ENCODE measurements at places on chromosomes 6 and 20.

GRCh38 chr20:17327185-17328148 is 100.6 kb downstream of the PCSK2 start:
- H3K36me3 ChIP-seq = no peaks in the 10 kb centered on the region
- H3K4me1 ChIP-seq = no peaks in the 10 kb centered on the region
- no peak overlapping the region for H3K4me3 ChIP-seq
- H3K27ac ChIP-seq = no peak overlapping the region
- peaks cover 49% of the 10 kb centered on the region for H3K27me3 ChIP-seq

DNA sequence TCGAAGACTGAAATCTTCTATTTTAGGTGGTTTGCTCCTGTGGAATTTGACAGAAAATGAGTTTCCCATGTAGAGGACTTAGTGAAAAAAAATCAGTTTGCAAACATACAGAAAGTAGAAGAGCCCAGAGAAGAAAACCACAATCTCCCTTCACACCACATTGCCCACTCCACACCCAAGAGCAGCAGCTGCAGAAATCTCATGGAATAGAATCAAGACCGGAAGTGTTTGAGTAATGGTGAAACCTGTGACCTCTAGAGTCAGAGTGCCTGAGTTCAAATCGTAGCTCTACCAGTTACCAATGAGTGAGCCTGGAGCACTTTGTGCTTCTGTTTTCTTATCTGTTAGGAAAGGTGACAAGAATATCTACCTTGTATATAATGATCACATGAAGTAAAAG is 4.6 kb downstream of the SIRPG start:
- H3K4me1 ChIP-seq = peaks cover 75% of the 10 kb centered on the region
- DNase-seq = no peak
- no peaks in the 10 kb centered on the region for H3K27me3 ChIP-seq
- peak overlapping the region; percentile 76 for H3K27ac ChIP-seq

DNA sequence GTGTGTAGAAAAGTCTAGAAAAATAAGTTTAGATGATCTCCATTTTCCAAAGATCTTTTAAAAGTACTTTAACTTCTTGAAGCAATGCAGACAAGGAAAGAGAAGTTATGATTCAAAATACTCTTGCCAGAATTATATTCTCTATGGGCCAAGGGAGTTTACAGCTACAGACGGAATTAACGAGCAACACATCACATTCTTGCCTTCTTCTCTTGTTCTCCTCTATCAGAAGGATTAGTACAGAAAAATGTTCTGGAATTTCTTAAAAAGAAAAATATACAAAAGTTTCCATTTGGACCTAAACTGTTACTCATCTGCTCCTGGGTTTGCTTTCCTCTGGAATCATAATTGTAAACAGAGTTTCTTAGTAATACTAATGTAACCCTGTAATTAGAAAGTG is 284.7 kb upstream of the HSF2 start:
- H3K36me3 ChIP-seq = no peaks in the 10 kb centered on the region
- no peak for DNase-seq
- no peaks in the 10 kb centered on the region for H3K27me3 ChIP-seq
- H3K4me3 ChIP-seq = no peak overlapping the region
- no peak overlapping the region for H3K27ac ChIP-seq
- H3K4me1 ChIP-seq = no peaks in the 10 kb centered on the region

DNA sequence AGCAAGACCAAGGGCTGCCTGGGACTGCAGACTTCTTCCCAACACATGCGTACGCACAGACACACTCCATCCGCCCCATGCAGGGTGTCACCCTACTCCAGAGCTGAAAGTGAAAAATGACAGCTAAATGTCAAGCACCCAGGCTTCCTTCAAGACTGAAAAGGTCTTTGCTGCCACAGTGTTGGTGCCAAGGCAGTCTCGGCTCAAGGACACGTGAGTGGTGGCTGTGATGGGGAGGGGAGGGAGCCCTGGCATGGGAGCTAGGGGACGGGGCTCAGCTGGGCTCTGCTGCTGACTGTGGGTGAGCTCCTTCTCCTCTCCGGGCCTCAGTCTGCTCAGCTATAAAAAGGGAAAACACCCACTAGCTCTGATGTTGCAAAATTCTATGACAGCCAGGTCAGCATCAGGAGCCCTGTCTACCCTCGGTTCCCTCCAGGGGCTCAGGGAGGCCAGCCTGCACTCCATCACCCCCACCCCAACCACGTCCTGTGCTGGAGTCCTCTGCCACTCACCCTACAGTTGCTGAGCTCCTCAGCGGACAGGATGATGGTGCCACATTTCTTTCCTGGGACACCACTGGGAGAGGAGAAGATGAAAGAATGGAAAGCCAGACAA is 47.6 kb downstream of the CPNE5 start:
- no peak overlapping the region for H3K4me3 ChIP-seq
- no peaks in the 10 kb centered on the region for H3K36me3 ChIP-seq
- no peak for DNase-seq
- no peak overlapping the region for H3K27ac ChIP-seq
- H3K4me1 ChIP-seq = no peaks in the 10 kb centered on the region

DNA sequence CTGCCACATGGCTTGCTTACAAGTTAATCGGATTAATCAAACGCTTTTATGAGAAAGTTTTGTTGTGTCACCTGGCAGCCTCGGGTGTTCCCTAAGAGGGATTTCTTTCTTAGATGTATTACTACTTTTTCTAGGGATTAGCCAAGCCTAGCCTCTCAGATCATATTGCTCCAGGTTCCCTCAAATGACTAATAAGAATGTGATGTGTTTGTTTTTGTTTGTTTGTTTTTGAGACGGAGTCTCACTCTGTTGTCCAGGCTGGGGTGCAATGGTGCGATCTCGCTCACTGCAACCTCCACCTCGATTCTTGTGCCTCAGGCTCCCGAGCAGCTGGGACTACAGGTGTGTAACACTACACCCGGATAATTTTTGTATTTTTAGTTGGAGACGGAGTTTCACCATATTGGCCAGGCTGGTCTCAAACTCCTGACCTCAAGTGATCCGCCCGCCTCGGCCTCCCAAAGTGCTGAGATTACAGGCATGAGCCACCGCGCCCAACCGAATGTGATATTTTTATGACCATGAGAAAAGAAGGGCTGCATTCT is 977 bp downstream of the HMGN4 start:
- no peak for DNase-seq
- H3K27ac ChIP-seq = peak overlapping the region; percentile 98
- H3K4me1 ChIP-seq = peaks cover 65% of the 10 kb centered on the region
- H3K4me3 ChIP-seq = peak overlapping the region; percentile 95
- peaks cover 50% of the 10 kb centered on the region for H3K36me3 ChIP-seq

DNA sequence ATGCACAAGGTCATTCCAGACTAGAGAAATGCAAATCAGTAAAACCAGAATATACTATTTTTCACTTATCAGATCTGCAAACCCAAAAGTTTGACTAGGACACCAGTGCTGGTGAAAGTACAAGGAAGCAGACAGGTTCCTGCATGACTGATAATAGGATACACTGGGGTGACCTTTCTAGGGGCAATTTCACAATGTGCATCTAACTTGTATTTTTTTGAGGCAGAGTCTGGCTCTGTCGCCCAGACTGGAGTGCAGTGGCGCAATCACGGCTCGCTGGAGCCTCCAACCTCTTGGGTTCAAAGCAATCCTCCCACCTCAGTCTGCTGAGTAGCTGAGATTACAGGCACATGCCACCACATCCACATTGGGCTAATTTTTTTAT is 11.4 kb downstream of the COMMD7 start:
- H3K4me1 ChIP-seq = peaks cover 28% of the 10 kb centered on the region
- H3K4me3 ChIP-seq = no peak overlapping the region
- no peak overlapping the region for H3K27ac ChIP-seq
- H3K27me3 ChIP-seq = no peaks in the 10 kb centered on the region
- DNase-seq = no peak

DNA sequence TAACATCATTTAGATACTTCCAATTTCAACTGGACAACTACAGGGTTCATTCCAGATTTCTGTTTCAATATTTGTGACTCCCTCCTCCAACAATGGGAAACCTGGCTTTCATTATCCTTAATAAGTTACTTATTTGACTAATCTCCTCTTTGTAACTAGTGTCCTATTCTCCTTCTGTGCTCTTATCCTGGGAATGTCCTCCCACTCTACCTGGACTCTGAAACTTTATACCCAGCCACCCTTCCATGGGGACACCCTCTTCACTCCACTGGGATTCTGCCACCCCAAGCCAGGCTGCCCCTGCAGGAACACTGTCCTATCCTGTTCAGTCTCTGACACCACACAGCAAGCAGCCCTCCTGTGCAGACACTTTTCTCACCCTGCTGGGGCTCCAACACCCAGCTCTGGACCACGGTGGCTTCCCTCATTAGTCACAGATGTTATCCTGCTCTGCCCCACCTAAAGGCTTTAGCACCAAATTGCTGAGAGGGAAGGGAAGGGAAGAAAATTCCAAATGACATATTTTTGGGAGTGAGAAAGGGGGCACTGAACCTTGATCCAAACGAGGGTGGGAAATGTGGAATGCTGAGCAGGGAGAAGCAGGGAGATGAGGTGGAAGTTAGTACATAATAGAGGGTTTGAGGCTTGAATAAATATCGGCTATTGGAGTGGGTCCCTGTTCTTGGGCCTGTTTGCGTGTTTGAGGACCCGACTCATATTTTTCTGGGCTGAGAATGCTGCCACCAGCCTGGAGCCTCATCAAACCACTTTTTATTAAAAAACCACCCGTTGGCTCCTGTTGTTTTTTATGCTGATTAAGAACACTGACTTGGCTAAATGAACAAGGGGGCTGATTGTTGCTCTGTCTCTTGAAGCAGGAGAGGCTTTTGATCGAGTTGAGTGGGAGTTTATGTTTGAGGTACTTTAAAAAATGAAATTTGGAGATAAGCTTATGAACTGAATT is 54.0 kb upstream of the AKIRIN2 start:
- no peaks in the 10 kb centered on the region for H3K27me3 ChIP-seq
- no peak overlapping the region for H3K4me3 ChIP-seq
- no peak overlapping the region for H3K27ac ChIP-seq
- DNase-seq = no peak

GRCh38 chr20:25296094-25297093 is 48.5 kb downstream of the PYGB start:
- DNase-seq = no peak
- no peaks in the 10 kb centered on the region for H3K4me1 ChIP-seq
- peaks cover 10% of the 10 kb centered on the region for H3K36me3 ChIP-seq
- no peak overlapping the region for H3K4me3 ChIP-seq
- no peaks in the 10 kb centered on the region for H3K27me3 ChIP-seq
- H3K27ac ChIP-seq = no peak overlapping the region

DNA sequence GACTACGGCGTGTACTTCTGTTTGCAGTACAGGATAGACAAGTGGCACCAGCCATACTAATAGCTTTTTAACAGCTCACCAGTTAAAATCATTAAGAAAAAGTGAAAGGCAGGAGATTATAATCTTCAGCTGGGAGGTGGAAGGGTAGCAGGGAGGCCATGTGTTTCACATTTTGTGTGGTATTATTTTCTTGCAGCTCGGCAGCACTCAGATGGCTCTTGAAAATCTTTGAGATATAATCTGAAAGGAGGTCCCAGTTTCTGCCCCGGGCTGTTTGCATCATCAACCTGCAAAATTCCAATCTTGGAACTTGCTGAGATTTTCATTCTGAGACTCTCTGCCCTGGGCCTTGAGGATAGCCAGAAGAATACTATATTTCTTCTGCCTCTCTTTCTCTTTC is 87.5 kb upstream of the HDAC2 start:
- no peak overlapping the region for H3K4me3 ChIP-seq
- H3K4me1 ChIP-seq = no peaks in the 10 kb centered on the region
- peaks cover 19% of the 10 kb centered on the region for H3K27me3 ChIP-seq
- H3K36me3 ChIP-seq = no peaks in the 10 kb centered on the region
